ENCODE measurements at places on chromosomes 2 and 18. TPM values are rescaled to one million over a fixed set of nuclear protein-coding genes. Genes with fewer than 3 reads are reported as not detected.
A peak's percentile ranks its signal among the peaks of the same experiment; 100 is the strongest.

AQP12A gene
- total RNA-seq: not detected

GDF7 gene
- total RNA-seq: not detected

CHST9 gene
- not detected for total RNA-seq

CREG2 gene
- not detected for total RNA-seq

C2orf80 gene
- total RNA-seq: not detected

MATN3 gene
- not detected for total RNA-seq

ASB18 gene
- total RNA-seq: not detected

MC5R gene
- not detected for total RNA-seq

TUBB6 gene
- total RNA-seq: 12.6 TPM

TRIM43B gene
- not detected for total RNA-seq

- DNase-seq: no peak
Measured at GRCh38 chr2:198326431-198326830, 522.0 kb downstream of the PLCL1 start.

GRCh38 chr2:25493207-25493606 is 151.5 kb upstream of the DNMT3A start:
- DNase-seq: no peak

DNA sequence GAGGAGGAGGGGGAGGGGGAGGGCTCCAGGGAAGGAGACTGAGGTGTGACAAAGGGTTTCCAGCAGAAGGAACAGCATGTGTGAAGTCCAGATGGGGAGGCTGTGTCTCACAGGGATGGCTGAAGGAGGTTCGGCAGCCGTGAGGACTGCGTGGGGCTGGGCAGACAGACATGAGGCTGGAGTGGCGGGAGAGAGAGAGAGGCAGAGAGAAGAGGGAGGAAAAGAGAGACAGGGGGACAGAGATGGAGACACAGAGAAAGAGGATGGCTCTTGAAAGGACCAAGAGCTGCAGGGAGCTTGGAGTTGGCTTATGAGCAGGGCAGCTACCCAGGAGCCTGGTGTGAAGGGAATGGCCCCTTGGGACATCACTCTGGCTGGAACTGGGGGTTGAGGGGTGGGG is 138.9 kb upstream of the ASB18 start:
- no peak for DNase-seq

GRCh38 chr18:10113121-10114022 is 199.6 kb downstream of the VAPA start:
- DNase-seq: no peak

- DNase-seq: no peak
Measured at GRCh38 chr2:124048664-124049063, 23.6 kb downstream of the CNTNAP5 start.

DNA sequence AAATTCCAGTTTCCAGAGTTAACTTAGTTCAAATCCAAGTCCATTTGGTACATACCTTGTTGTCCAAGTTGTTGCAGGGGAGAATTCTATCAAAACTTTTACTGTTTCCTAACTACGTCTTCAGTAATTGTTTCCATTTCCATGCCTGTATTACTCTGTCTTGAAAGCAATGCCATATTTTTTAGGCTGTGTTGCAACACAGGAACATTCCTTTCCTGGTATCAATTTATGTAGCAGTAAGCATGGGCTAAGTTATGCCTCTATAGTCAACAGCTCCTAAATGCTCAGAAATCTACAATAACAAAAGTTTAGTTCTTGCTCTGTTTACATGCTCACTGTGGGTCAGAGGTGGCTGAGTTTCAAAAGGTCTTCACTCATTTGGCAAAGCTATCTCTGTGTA is 1943.8 kb upstream of the PIK3C3 start:
- DNase-seq: no peak

DNA sequence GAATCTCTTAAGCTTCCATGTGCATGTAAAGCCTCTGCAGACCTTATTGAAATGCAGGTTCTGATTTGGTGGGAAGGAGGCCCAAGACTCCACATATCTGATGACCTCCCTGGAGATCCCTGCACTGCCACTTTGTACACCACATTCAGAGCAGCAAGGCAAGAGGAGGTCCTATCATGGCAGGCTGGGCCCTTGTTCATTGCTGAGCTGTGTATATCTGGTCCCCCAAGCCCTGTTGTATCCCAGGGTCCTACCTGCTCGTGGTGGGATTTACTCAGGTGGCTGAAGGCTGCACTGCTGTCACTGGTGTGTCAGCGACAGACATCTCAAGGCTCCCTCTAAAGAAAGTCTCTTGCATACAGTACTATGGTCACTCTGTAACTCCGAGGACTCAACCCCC is 114.2 kb downstream of the ST6GAL2 start:
- no peak for DNase-seq

DNA sequence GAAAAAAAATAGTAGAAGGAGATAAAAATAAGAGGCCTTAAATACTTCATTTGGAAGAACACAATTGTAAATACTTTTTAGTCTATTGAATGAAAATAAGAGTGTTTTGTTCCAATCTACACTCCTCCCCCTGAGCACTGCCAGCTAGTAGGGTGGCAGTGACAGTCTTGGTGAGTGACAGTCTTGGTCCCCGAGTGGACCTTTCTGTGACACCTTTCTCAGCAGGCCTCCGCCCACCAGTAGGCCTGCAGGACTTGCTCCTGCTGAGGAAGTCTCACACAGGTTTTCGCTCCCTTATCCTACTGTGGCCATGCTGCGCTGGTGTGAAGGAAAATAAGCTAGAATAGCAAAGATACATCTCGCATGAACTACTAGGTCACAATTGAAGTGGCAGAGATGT is 666.8 kb downstream of the NR4A2 start:
- DNase-seq: no peak

DNA sequence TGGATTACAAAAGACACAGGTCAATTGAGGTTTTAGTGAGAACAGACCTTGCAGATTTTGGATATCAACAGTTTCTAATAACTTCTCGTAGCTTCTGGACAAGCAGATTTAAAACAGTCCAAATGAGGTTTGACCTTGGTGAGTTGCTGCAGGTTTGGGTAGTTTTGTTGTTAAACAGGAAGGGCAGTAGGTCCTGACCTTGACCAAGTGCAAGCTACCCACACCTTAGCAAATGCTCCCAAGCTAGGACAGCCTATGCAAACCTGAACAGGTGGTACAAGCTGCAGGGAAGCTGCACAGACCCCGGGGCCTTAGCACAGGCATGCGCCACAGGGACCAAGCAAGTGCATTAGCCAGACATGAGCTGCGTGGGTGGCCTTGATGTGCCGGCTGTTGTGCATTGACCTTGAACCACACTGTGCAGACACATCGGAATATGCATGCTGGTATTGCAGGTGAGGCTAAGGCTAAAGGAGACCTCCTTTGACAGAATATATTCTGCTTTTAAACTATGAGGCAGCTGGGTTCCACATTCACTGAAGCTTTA is 40.2 kb upstream of the AGAP1 start:
- DNase-seq: no peak

DNA sequence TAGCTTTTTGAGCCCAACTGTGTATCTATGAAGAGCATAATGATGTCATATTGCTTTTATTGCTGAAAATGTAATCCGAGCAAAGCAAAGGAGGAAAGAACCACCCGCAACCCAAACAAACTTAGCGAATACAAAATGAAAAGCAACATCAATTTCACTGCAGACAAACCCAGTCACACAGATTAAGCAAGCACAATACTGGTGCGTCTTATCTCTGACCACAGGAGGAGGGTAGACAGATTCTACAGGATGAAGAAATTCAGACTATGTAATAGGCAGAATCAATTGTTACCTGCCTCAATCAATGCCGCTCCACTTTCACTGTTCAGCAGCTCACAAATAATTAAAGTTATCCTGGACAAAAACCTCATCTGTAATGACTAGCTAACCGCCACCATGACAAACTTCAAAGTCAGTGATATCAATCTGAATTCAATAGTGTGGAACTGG is 115.5 kb upstream of the SP3 start:
- no peak for DNase-seq

DNA sequence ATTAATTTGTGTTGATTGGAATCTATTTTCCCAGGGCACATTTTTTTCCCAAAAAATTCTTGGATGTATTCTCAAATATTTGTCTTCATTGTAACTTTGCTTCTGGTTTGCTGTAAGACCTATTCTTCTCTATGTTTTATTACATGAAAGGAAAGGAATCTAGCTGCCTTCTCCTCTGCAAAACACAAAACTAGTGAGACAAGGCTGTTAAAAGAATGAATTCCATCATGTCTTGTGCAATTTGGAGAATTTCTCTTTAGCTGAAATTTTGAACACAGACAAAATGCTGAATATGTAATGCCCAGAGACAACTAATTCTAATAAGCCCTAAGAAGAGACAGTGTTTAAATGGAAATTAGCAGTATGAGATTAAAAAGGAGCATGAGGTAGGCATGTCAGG is 275.9 kb downstream of the CDH20 start:
- DNase-seq: no peak

- no peak for DNase-seq
Measured at GRCh38 chr18:66329716-66330115, 274.2 kb downstream of the CDH19 start.

DNA sequence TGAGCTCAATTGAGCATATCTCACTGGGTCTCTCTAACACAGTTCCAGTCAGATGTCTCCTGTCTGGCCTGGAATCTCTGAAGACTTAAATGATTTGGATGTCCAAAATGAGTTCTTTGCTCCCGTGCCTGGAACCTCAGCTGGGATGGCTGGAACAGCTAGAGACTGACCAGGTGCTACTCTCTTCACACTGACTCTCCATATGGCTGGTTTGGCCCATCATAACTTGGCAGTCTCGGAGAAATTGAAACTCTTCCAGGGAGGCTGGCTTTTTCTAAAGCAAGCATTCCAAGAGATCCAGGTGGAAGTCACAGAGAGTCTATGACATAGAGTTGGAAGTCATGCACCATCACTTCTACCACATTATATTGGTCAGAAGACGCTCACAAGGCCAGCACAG is 129.6 kb upstream of the NOL4 start:
- DNase-seq: no peak

- DNase-seq: no peak
Measured at GRCh38 chr18:24991141-24992060, 360.6 kb downstream of the ZNF521 start.

- DNase-seq: no peak
Measured at GRCh38 chr2:104774631-104775030, 79.3 kb upstream of the POU3F3 start.

DNA sequence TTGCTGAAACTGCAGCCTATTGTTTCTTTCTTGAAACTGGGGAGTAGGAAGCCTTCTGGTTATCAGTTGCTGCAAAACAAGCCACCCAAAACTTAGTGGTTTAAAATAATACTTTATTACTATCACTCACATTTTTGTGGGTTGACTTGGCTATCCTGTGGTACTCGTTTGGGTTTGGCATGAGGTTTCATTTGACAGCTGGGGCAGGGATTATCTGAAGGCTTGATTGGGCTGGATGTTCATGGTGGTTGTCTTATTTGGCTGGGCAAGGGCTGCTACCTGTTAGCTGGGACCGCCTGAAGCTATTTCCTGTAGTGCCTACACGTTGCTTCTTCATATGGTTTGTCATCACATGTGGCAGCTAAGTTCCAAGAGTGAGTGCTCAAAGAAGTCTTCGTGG is 122.3 kb downstream of the PLCL1 start:
- no peak for DNase-seq

DNA sequence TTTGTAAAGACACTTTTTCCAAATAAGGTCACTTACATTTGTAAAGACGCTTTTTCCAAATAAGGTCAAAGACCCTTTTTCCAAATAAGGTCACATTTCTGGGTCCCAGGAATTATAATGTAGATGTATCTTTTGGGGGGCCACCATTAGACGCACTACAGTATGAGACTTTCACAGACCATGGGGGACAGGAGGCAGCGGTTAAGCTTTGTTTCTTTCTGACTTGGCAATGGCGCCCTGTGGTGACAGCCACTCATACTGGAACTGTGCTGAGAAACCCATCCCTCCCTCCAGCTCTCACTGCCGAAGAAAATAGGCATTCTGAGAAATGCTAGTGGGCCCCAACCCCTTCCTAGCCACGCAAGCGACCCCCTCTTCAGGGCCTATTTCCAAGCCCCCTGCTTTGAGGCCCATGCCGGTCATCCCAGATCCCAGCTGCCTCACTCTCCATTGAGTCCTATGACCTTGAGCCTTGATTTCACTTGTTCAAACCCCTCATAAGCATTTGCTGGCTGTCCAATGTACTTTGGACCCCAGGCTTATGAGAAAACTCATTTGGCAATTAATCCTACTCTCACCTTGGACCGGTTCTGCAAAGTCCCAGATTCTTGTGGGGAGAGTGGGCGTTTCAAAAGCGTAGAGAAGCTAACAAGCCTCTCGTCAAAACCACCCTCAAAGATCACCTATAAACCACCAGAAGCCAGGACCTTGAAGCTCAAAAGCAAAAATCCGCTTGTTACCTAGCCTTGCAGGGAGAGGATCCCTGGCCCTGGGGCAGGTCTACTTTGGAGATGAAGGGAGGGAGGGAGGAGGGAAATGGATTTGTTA is 11.3 kb upstream of the SPATA3 start:
- peak; percentile 90 for DNase-seq

DNA sequence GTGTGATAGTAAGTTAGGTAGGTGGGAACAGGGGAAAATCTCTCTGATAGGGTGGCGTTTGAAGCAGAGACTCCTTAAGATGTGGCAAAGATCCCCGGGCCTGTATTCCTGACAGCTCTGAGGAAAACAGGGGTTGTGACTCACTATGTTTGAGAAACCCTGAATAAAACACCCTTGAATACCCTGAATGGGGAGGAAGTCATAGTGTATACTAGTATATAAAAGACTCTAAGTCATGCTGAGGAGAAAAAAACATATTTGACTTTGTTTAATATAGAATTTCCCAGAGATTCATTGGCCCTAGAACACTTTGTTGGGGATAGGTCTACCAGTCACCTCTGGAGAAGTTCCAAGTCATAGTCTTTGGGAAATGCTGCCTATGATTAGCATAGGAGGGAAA is 590.9 kb downstream of the IRS1 start:
- DNase-seq: no peak

GRCh38 chr2:211396815-211397214 is 840.4 kb downstream of the CPS1 start:
- no peak for DNase-seq

- DNase-seq: no peak
Measured at GRCh38 chr2:35462226-35462998, 893.2 kb upstream of the CRIM1 start.

GRCh38 chr2:235244255-235245220 is 249.3 kb upstream of the AGAP1 start:
- DNase-seq: no peak

DNA sequence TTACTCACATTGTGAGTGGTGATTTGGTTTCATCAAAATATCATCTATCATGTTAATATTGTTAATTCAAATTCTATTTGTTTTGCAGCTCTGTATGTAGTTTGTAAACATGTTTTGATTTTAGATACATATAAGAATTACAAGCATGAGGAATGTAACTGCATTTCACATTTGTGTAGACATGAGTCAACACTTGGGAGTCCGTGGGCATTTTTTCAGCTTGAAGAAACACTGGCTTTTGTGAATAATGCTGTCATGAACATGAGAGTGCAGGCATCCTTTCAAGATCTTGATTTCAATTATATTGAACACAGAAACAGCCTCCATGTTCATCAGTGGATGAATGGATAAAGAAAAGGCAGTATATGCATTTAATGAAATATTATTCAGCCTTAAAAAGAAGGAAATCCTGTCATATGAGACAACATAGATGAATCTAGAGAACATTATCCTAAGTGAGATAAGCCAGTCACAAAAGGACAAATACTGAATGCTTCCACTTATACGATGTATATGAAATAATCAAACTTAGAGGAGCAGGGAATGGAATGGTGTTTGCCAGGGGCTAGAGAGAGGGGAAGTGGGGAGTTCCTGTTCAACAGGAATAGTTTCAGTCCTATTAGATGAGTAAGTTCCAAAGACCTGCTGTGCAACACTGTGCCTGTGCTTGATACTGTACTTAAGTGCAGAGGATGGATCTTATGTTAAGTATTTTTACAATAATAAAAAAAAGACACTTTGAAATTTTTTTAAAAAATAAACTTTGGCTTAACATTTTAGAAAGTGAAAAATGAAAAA is 194.9 kb downstream of the LRATD1 start:
- DNase-seq: no peak

Measured in activated CD8-positive, alpha-beta T cell treated with anti-CD3 and anti-CD28 coated beads for 36 hours (primary cell).